Stimulated activated CD4-positive, alpha-beta T cell treated with anti-CD3 and anti-CD28 coated beads, Interleukin-2, amount 100 ng/mL, for 48 hours (primary cell): ENCODE measurements at places on chromosomes 5 and 9.

- DNase-seq: no peak
Observed at GRCh38 chr5:179234563-179235135, 110.6 kb downstream of the ADAMTS2 start.

- DNase-seq: no peak
Observed at GRCh38 chr5:133347039-133347438, 265.3 kb downstream of the FSTL4 start.

DNA sequence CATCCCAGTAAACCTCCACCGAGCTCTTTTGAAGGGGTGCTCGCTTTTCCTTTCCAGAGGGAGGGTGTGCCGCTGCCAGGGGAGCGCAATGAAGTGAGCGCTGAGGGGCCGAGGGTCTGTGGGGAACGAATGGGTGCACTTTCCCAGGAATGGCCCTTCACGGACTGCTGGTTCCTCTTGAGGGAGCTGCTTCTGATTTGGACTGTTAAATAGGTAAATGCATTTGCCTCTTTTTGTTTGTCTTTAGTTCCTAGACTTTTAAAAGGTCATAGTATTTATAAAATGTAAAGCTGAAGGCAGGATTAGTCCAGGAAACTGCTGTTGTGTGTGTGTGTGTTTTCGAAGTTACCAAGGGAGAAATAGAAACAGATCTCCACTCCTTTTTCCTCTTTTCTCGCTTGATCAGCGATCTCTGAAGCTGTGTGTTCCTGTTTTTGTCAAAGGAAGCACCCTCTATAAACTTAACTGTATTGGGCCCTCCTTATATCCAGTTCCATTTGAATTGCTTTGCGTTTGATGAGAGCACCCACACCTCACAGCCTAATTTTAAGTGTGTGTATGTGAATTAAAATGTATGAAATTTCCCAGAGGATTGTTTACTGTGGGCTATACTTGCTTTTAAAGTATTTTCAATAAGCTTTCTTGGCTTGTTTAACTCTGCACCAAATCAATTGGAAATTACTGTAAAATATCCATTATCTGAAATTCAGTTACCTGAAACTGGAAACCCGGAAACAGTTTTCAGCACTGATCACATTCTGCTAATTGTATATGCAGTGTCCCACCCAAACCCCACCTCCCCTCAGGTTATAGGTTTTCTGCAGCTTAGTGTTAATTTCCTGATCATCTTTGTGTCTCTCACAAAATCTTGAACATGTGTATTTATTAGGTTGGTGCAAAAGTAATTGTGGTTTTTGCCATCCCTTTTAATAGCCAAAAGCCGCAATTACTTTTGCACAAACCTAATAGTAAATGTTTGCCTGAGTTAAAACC, 966 bp downstream of the SNX2 start:
- DNase-seq: no peak

GRCh38 chr9:107684224-107684623, 194.7 kb upstream of the KLF4 start:
- no peak for DNase-seq

- no peak for DNase-seq
Observed at GRCh38 chr5:94153736-94154450, 412.5 kb upstream of the POU5F2 start.

- DNase-seq: no peak
Observed at GRCh38 chr9:89426384-89426961, 71.4 kb downstream of the SEMA4D start.
